ENCODE measurements at places on chromosomes 12 and 14. TPM values are rescaled to one million over a fixed set of nuclear protein-coding genes. Genes with fewer than 3 reads are reported as not detected.
A peak's percentile ranks its signal among the peaks of the same experiment; 100 is the strongest.

The FBLN5 gene
- total RNA-seq, result 0.28 TPM

The PIANP gene
- 0.04 TPM for total RNA-seq

The RAP1B gene
- 175 TPM for total RNA-seq

The NR1H4 gene
- not detected for total RNA-seq

The CMA1 gene
- total RNA-seq, result not detected

The UNG gene
- 53.1 TPM for total RNA-seq

The CBX5 gene
- total RNA-seq, result 70.7 TPM

DNA sequence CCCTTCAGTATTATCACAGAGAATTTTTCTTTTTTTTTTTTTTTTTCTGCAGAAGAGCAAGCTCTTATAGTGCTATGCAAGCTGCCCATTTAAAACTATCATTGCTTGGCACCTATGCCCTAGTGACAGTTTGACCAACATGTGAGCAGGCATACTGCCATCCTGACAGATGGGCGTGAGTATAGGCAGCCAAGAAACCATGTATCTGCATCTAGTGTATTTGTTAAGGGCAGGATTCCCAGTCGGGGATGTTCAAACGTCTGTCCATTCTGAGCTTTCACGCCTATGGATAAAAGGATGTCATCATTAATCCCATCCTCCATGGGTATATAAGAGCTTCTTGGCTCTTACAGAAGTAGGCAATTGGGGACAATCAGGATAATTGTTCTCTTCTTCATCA lies 8.8 kb downstream of the VRK1 start:
- no peak for DNase-seq

DNA sequence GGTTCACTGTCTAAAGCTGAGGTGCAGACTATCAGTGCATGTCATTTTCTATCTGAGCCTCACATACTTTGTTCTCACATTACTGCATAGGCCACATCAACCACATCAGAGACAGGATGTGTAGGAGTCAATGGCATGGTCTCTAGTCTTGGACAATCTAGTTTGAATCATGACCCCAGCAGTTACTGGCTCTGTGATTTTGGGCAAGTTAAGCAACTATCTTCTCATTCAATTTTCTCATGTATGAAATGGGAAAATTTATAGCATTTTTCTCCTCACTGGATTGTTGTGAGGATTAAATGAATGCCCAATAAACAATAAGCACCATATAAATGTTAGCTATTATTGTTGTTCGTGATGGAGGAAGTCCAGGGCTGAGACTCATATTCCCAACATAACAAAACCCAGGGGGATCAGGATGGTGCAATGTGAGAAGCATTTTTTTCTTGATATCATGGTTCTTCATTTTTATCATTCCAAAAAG lies 432.6 kb downstream of the LRIG3 start:
- no peak for DNase-seq

- DNase-seq, result no peak
Measured at GRCh38 chr14:33230021-33230420, 291.3 kb downstream of the NPAS3 start.

DNA sequence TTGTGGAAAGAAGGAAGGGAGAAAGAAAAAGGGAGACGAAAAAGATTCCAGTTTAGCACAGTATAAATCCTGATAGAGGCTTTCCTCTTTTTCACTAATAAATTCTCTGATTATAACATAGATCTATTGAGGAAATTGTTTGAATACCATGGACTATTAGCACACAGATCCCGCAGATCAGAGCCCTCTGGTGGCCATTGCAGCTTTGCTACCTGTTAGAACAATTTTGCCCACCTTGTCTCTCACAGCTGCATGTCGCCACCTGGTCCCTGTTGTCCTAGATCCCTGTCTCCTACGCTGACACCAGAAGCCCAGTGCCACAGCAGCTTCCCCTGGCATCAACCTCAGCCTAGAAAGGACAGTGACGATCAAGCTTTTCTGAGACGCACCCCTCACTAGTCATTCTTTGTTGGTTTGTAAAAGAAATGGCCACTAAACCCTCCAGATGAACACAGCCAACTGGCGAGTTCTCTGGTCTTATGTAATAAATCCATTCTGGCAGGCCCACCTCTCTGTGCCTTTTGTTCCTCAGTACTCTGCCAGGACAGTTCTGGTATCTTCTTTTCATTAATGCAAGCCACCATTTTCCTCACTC lies 9.9 kb downstream of the GPHB5 start:
- DNase-seq, result no peak

- DNase-seq, result no peak
Measured at GRCh38 chr14:96035456-96035855, 3.7 kb upstream of the C14orf132 start.

- peak; percentile 58 for DNase-seq
Measured at GRCh38 chr14:51828017-51828797, 32.2 kb upstream of the GNG2 start.

GRCh38 chr12:108646600-108647579 lies 13.2 kb upstream of the SELPLG start:
- no peak for DNase-seq

GRCh38 chr14:20436363-20436755 lies 393 bp upstream of the KLHL33 start:
- DNase-seq, result peak; percentile 26

DNA sequence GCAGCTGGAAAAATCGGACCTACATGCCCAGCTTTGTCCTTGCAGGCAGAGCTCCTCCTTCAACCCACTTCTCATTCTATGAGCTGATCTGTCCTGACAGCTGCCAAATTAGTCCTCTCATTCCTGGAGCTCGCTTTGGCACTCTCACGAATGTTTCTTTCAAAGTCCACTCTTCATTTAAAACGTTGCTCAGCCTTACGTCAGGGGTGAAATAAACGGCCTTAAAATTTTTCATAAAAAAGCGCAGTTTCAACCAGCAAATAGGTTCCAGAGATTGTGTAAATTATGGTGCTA lies 120.9 kb upstream of the HIF1A start:
- peak; percentile 82 for DNase-seq

DNA sequence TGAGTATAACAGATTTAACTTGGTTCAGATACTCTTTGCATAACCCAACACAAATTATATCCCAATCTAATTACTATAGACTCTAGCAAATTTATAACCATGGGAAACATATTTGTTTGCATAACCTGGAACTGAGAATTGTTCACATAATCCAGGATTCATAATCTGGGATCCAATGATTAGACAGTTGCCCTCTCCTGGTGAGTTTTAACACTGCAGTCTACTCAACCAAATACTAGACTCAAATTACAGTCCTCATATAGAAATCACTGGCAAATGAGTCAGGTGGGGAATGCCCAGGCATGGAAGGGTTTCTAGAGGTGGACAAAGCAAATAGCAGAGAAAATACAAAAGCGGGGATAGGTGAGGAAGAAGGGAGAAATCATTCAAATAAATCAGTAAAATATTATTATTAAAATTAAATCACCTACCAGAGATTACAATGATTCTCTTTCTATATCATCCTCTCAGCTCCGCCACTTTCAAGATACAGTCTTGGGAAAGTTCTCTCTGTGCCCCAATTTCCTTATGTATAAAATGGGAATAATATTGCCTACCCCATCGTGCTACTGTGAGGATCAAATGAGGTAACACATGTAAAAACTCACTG lies 9.4 kb downstream of the GCH1 start:
- DNase-seq, result peak; percentile 60

DNA sequence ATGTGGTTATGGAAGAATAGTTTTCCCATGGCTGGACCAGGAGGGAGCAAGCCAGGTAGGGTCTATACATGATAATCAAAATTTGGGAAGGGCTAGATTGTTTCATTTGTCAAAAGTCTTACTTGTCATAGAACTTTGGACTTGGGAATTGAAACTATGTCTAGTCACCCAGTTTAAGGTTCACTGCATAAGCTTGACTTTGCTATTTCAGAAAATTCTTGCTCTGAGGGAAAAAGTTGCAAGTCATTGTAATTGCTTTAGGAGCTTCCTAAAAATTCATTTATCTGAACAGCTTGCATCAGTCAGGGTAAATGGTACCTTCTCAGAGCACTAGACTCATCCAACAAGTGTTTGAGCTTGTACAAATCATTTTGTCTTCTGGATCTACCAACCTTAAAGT lies 1194.7 kb downstream of the GALC start:
- DNase-seq, result no peak

DNA sequence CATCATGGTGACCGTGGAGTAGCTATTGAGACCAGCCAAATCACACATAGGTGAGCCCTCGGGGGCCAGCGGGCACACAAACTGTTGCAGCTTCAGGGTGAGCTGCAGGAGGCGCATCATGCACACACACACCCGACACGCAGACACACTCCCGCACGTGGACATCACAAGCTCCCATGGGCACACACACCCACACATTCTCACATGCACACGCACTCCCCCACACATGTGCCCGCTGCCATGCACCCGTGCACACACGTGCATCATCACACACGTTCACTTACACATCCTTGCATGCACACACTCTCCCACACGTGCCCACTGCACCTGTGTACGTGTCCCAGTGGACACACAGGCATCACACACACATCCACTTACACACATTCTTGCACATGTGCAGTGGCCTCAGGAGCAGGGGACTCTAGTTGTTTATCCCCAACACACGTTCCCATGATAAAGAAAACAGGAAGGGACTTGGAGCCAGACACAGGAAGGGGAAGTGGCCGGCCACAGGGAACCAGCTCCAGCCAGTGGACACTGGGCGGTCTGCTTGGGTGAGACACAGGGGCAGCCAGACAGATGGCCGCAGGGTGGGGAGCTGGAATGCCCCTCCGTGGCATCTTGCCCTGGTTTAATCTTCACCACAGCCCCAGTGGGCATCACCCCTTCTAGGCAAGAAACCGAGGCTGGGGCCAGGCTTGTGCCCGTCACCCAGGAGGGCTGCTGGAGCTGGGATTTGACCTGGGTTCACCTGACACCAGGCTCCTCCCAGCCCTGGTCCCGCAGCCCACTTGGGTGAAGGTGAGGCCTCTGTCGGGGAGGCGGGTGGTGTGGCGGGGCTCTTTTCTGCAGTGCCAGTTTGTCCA lies 49.7 kb downstream of the CYP46A1 start:
- DNase-seq, result no peak

DNA sequence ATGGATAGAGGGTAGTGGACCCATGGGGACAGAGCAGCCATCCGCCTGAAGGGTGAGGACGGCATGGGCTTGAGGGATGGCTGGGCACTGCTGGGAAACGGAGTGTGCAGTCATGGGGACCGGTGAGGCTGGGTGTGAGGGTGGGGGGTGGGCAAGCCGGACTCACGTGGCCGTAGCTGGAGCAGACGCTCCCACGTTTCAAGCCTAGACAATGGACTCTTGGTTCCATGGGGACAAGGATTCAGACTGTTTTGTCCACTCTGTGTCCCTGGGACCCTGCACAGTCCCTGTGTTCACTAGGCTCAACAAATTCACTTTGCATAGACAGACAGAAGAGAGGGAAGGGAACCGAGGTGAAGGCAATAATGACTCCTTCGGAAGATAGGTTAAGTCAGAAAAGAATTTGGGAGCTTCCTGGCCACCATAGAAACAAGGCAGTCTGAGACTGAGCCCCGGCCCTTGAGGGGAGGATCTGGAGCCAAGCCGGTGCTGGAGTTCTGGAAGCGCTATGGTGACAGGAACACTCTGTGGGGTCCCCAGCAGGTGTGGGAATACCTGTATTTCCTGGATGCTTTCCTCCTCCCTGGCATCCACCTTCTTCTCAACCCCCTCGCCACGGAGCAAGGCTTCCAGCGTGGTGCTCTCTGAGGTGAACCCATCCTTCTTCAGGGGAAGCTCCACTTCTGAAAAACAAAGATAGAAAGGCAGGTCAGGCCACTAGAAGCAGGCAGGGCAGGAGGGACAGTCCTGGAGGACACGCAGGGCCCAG lies 162.5 kb downstream of the DPF3 start:
- no peak for DNase-seq

- DNase-seq, result no peak
Measured at GRCh38 chr12:55733858-55734257, 5.0 kb upstream of the CD63 start.

- peak; percentile 47 for DNase-seq
Measured at GRCh38 chr14:98886982-98887381, 385.0 kb downstream of the BCL11B start.

GRCh38 chr14:80850197-80850814 lies 91.2 kb downstream of the CEP128 start:
- DNase-seq, result peak; percentile 7
